ENCODE measurements at places on chromosomes 6 and 20.

DNA sequence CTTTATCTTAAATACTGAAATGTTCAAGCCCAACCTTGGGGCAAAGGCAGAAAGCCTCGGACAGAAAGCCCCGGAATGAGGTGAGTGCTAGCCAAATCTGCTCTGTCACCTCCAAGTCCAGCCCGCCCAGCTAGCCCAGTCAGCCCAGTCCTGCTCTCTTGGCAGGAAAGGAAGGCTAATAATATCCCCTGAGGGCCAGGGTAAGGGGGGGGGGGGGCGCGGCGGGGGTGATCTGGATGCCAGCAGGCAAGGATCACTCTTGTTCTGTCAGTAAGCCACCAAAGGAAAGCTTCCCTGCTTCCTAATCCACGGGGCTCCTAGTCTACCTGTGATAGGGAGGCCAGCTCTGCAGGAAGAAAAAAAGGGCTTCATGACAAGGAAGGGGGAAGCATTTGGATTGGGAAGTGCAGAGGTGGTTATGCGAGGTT is 1.1 kb downstream of the NDRG3 start:
- DNase-seq, result no peak

DNA sequence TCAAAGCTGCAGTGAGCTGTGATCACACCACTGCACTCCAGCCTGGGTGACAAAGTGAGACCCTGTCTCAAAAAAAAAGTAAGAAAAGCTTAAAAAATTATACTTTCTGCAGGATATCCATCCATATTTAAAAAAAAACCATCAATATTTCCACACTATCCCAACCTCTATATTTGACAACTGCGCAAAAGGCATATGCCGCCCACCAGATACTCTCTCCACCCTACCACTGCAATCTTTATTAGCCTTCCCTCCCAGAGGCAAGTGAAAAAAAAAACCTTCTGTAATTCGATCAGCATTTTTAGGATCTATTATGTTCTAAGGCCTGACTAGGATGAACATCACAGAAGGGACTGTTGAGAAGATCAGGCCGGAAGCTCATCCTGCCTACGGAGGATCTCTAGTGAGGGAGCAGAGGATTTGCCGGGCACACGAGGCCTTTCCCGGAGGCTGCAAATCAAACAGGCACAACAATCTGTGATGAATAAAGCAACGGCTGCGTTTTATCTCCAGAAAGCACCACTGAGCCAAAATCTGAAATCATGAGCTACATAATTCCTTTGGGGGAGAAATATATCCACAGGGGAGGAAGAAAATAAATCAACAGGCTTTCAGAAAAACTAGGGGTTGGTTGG is 65.9 kb downstream of the GFOD1 start:
- DNase-seq, result no peak

- no peak for DNase-seq
Measured at GRCh38 chr6:39756582-39756981, 31.4 kb upstream of the KIF6 start.

GRCh38 chr6:144158133-144158532 is 7.8 kb downstream of the STX11 start:
- no peak for DNase-seq

DNA sequence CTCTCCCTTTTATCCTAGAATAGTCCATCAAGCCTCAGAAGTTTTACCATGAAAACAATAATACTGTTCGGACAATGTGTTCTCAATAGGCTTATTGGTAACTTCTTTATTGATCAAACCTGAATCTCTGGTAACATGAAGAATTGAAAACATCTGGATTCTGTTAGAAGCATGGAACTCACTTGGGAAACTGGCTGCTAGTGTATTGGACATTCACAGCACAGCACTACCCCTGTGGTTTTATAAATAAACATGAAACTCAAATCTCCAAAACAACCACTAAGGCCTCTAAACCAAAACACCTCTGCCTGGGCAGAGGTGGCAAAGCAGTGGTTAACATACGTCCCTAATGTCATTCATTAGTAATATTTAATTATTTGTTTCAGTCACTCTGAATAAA is 157.6 kb upstream of the KCNQ5 start:
- DNase-seq, result no peak

GRCh38 chr6:2753110-2753489 is 2.4 kb upstream of the MYLK4 start:
- DNase-seq, result no peak

DNA sequence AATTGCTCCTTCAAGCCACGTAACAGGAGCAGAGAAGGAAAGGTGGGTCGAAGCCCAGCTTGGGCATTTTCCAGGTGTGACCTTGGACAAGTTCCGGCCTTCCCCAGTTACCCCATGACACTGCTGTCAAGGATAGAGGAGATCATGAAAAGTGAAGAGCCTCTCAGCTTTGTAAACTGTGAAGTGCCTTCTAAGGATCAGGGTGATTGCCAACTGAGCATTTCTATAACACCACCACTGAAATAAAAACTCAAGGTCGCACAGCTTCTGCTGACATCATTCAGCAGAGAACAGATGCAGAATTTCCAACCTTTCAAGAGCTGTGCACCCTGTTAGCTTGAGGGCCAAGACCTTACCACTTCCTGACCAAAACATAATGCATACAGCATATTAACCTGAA is 24.0 kb upstream of the ZMYND8 start:
- no peak for DNase-seq

GRCh38 chr6:76771059-76771634 is 692.1 kb downstream of the HTR1B start:
- no peak for DNase-seq

DNA sequence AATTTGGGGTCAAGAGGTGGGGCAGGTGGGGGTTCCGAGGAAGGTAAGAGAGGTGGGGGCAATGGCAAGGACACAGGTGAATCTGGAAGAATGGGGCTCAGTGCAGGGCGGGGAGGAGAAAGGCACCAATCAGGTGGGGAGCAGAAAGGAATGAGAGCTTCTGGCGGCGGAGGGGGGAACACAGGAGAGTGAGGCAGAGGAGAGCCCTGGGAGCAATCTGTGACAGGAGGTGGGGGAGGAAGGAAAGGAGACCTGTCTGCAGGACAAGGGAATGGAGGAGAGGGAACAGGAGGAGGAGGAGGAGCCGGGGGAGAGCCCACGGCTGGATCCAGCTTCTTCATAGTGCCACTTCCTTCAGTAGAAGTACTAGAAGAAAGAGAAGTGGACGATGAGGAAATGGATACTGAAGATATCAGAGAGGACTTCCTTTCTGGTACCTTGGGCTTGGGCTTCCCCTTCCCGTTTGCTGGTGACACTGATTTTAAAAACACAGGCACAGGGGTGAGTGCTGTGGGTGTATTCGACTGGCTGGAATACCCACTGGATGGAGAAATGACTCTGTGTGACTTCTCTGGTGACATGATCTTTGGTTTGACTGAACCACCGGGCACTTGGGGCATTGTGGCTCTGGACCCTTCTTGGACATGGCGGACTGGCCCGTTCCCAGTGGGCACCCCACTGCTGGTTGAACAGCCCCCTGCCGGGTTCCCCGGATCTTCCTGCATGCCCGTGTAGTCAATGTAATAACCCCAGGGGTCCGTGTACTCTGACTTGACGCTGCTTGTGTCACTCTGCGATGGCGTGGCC is 27.4 kb downstream of the HEBP2 start:
- DNase-seq, result no peak

DNA sequence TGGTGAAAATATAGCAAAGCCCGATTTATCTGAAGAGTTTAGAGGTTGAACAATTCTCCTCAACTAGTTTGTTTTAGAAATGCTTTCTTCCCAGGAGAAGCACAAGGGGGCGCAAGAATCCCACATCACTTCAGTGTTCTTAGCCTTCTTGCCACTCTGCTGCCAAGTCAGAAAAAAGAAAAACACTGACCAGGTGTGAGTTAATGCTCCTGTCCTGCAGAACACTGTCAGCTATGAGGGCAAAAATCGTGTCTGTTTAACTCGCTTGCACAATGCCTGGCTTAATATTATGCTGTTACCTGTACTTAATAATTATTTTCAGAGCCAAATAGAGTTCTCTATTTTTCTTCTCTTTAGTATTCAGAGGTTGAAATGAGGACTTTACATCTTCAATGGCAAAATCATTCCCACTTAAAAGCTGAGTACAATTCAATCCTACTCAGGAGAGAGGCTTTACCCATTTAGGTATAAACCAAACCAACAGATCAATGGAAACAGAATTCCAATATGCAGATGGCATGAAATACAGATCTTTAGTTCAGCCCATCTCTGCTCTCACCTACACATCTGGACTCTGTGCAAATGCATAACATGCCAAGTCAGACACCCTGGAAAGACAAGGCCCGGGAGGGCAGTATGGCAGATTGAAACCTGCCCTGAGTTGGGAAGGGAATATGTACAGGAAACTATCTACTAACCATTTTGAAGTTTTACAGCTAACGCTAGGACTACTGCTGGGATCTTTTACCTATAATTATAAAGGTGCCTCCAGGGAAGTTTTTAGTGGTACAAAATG is 71.4 kb upstream of the TULP1 start:
- DNase-seq, result peak; percentile 61

GRCh38 chr6:65938000-65938399 is 231.0 kb upstream of the EYS start:
- no peak for DNase-seq

DNA sequence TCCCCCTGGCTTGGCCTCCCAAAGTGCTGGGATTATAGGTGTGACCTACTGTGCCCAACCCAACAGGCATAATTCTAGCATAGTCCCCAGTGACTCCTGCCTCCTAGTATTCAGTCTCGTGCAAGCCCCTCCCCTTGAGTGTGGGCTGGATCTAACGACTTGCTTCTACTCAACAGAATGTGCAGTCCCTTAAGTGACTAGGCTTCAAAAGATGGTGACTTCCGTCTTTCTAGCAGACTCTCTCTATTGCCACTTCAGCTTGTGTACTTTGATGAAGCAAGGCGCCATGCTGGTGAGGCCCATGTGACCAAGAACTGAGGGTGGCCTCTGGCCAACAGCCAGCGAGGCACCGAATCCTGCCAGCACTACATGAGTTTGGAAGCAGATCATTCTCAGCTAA is 109.6 kb upstream of the TRAF3IP2 start:
- DNase-seq, result peak; percentile 24

DNA sequence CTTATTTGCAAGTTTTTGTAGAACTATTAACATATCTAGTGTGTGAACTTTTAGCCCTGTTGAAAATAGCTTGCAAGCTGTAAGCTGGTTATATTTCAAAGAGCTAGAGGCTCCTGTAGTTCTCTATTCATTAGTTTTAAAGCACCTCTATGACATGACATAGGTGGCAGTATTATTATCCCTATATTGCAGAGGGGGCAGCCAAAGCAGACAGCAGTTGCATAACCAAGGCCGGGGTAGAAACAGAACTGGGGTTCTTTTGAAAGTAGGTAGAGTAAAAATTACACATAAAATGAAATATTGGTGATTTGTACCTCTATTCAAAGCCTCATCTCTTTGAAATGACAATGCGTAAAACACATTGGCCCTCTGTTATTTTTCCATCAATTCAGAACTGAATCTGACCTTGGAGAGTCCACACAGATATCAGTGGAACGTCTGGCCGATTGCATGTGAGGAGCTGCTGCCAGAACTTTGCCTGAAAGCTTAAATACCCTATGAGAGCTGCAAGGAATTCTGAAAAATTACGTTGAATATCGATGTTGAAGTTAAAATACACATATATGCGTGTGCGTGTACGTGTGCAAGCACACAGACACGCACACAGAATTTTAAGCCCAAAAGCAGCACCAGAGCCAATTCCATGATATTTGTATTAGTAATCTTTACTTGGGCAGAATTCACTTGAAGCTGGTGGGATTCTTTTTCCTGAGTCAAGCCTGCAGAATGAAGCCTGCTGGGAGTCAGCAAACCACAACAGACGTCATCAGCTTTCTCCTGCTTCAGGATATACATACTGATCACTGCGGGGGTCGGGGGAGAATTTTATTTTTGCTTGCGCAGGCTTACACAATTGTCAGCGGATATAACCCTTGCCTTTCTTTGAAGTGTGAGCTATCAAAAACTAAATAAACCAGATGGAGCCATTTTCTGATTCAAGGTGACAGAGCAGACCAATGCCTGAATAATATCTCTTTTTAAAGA is 163.2 kb downstream of the PDE7B start:
- DNase-seq, result no peak

- DNase-seq, result no peak
Measured at GRCh38 chr20:17859616-17860232, 108.9 kb downstream of the SNX5 start.

DNA sequence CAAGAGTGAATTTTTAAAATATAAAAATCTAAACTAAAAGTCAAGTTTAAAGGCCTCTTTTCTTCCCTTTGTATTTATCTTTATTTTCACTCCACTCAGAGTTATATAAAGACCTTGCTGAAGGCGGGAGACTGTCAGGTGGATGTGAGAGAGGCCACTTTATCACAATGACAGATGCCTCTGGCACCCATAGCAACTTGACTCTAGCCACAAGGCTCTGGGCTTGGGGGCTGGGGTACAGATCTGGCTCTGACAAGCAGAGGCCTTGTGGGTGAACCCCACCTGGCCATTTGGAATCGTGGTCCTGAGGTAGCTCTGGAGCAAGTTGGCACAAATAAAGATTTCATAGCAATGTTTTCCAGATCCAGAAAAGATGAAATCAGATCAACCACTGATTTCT is 417.2 kb downstream of the RFPL4B start:
- DNase-seq, result no peak

DNA sequence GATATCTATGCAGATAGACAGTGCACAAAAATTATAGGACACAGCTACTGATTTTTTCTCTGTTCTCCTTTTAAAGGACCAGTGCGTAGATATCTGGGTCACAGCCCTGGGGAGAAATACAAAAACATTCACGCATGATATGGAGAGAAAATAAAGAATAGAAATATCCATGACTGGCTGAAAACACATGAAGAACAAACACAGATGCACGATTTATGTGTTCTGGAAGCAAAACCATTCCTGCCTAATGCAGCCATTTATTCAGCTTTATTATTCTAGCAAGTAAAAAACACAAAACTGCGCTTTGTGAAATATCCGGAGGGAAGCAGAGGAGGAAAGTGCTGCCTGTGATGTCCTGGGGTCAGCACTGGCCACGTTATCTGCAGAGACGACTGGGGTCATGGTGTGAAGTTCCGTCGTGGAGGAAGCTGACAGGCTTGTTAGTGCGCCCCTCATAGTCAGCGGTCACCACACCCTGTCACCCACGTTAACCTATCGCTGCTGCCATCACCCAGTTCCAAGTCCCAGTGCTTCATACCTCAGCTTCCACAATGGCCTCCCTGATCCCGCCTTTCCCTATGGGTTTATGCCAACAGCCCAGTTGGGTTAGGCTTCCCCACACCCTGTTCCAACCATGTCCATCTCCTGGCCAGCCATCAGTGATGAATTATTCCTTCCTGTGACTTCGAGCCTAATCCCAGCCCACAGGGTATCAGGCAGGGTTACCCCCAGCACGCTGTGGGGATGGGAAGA is 86.6 kb upstream of the RPS6KA2 start:
- no peak for DNase-seq

- DNase-seq, result no peak
Measured at GRCh38 chr6:5665173-5665572, 341.6 kb downstream of the NRN1 start.

DNA sequence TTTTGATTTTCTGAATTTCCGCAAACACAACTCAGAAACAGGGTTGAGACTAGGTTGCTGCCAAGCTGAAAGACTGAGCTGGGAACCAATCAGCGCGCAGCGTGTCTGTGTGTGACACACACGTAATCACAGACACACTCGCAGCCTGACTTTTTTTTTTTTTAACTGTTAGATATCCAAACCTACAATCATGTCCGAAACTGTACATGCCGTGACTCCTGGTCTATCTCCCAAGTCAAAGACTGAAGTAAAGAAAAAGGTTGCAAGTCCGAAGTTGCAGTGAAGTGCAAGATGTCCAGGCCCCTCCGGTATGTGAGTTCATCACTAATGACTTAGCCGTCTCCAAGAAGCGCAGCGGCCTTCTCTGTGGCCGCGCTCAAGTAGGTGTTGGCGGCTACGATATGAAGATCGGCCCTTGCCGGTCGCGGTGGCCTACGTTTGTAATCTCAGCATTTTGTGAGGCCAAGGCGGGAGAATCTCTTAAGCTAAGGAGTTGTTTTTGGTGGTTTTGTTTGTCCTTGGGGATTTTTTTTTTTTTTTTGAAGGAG is 108.2 kb downstream of the HFE start:
- peak; percentile 59 for DNase-seq
